ENCODE measurements at places on chromosomes 7 and 10.

GRCh38 chr7:133039614-133040013, 42.3 kb downstream of the CHCHD3 start:
- DNase-seq, result no peak

DNA sequence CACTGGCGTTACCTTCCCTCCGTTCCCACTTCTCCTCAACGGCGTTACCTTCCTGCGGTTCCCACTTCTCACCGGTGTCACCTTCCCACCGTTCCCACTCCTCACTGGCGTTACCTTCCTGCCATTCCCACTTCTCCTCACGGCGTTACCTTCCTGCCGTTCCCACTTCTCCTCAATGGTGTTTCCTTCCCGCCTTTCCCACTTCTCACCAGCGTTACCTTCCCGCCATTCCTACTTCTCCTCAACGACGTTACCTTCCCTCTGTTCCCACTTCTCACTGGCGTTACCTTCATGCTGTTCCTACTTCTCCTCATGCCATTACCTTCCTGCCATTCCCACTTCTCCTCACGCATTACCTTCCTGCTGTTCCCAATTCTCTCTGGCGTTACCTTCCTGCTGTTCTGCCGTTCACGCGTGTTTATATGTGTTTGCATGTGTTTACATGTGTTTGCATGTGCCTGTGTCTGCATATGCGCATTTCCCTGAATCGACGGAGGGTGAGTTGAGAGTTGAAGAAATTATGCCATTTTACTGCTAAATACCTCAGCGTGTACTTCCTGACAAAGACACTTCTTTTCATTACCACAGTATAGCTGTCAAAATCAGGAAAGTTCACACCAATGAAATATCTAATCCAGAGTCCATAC, 23.2 kb upstream of the CFAP46 start:
- no peak for DNase-seq

DNA sequence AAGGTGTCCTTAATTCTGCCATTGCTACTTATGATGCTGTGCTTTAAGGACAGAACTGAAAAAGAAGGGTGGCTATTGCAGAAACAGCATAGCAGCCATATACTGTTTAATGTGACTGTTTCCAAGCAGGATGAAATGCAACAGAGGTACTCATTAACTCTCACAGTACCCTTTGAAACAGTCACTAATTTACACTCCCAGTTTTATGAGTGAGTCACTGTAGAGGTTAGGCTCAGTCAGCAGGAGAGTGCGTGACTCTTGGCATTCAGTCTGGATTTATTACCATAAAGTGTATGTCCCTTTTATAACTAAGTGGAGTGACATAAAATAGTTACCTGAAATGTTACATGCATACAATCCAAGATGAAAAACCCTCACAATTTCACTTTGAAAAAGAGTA, 27.7 kb downstream of the ALDH18A1 start:
- no peak for DNase-seq

- no peak for DNase-seq
These were observed 76.9 kb downstream of the INSIG1 start for GRCh38 chr7:155374276-155375252.

DNA sequence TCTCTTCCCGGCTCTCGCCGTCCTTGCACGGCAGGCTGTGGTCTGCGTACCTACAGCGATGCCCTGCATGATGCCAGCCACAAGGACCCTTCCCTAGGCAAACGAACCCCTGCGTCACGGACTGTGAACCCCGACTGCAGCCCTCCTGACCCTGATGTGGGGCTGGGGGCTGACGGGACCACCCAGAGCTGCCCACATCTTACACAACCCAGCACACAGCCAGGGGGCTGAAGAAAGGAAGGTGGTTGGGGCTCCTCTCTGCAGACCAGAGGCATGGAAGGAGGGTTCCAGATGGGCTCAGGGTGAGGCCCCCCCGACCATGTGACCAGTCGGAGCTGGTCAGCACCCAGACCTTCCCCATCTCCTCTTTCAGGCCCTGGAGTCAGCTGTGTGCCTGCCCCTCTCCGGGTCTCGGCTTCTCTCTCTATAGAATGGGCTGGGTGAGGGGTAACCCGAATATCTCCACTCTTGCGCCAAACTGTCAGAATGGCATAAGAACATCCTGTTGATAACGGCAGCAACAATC, 41.4 kb downstream of the EBF3 start:
- DNase-seq, result no peak
